ENCODE measurements at places on chromosomes 11 and 22.

DNA sequence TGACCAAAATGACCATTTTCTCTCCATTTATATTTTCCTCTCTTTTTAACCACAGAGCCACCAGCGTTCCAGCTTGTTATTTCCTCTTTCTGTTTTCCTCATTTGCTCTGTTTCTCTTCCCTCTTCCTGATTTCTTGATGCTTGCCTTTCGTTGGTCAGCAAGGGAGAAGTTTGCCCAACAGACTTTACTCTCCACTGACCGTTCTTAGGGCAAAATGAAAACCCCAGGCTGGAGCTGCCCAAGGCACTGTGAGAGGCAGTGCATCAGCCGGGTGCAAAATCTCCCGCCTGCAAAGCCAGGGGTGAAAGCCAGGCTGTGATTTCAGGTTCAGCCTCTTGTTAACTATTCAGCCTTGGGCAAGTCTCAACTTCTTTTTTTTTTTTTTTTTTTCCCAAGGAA is 26.1 kb upstream of the APLP2 start:
- DNase-seq, result no peak

DNA sequence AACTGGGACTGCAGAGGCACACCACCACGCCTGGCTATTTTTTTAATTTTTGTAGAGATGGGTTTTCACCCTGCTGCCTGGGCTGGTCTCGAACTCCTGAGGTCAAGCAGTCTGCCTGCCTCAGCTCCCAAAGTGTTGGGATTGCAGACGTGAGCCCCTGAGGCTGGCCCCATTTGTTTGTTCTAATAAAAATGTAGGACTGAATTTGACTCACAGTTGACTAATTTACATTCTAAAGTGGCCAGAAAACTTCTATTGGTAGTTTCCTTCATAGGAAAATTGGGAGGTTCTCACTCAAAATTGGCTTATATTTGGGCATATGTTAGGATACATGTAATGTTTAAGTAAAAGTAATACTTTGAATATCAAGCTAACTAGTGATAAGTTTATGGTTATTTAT is 35.0 kb downstream of the PPFIA1 start:
- no peak for DNase-seq

DNA sequence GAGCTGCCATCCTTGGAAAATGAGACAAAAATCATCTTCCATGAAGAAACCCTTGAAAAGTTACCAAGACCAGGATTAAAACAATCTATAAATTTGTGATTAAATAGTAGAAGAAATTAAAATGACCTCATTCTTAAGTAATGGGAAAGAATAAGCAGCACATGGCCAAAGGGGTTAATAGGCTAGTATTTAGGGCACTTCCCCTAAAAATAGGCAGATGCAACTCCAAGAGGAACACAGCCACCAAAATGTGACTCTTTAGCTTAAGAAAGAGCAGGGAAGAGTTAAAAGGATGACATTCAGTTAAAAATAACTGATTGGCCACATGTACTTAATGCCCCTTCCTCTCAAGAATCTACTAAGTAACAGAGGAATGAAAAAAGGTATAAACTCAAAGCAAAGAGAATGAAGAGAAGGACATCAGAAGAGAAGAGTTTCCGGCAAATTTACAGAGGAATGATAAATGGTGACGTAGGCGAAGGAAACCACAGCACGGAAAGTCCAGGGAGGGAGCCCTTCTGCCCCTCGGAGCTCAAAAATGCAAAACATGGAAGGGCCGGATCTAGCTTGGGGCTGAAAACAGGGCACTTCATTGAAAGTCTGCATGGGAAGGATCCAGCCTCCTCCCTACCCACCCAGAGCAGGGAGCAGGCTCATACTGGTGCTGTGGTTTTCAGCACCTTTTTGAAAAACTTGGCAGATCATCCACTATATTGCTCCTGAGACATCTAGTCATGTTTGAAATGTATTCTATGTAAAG is 17.8 kb downstream of the SCUBE2 start:
- no peak for DNase-seq

DNA sequence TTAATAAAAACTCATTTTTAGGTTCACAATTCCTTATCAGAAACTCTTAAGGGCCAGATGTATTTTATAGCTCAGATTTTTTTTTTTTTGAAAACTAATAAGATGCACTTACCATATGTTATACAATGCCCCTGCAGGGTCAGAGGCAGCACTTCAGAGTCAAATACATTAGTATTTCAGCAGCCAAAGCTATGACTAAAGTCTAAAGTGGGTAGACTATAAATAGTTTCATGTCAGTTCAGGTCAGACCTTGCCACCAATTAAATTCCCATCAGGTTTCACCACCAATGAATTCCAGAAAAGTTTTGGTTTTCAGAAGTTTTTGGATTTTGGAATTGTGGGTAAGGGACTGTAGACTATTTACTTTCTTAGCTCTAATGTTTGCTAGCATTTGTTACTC is 75.9 kb downstream of the FAM83F start:
- DNase-seq, result no peak

GRCh38 chr11:17256512-17256911 is 20.0 kb upstream of the NUCB2 start:
- no peak for DNase-seq

DNA sequence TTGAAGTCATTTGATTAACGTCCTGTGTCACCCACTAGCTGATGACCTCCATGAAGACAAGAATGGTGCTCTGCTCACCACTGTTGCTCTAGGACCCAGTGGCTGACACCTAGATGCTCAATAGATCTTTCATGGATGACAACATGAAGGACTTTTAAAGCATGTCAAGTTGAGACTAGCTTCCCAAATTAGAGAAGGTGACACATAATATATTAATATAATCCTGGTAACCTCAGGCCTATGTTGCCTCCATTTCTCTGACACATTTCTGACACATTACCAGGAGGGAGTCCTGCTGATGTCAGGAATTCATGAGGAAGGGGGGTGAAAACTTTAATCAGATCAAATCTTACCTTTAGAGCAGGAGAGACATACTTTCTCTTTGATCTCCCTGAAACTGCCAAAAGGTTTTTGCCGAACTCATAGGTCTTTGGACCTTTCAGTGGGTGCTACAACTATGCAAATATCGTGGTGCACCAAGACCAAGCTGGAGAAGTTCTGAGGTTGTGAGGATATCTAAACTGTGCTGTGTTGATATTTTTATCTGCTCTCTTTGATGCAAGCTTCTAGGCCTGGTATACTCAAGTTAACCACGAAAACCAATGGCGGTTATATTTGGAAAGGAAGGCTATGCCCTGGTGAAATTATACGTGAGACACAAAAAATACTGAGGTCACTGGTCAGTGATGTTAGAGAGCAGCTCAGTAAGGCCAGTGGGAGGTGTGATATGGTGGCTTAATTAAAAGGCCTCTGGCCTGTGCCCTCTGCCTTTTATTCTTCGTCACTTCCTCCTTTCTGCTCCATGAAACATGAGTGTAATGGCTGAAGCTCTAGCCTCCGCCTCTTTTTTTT is 13.2 kb upstream of the AMPD3 start:
- DNase-seq, result no peak

DNA sequence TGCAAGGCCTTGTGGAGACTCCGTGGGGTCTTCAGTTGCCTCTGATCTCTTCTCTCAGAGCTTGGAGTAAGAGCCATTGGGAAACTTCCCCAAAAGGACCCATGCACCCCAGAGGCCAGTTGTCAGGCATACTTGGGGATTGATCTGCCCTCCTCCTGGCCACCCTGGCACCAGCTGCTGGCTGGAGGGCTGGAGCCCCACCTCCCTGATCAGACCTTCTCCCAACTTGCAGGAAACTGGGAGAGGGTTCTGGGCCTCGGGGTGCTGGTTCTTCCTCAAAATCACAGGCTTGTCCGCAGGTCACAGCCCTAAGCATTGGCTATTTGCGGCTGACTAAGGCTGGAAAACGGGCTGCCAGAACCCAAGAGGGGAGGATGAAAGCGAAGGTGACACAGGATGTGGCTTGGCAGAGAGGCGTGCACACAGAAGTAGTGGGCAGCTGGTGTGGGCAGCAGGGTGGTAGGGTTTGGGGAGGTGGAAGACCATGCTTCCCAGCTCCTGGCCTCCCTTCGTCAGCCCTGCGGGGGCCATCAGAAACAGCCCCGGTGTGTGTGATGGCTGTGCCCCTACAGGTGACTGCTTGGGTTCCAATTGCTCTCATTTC is 1.3 kb upstream of the DGKZ start:
- DNase-seq, result no peak

DNA sequence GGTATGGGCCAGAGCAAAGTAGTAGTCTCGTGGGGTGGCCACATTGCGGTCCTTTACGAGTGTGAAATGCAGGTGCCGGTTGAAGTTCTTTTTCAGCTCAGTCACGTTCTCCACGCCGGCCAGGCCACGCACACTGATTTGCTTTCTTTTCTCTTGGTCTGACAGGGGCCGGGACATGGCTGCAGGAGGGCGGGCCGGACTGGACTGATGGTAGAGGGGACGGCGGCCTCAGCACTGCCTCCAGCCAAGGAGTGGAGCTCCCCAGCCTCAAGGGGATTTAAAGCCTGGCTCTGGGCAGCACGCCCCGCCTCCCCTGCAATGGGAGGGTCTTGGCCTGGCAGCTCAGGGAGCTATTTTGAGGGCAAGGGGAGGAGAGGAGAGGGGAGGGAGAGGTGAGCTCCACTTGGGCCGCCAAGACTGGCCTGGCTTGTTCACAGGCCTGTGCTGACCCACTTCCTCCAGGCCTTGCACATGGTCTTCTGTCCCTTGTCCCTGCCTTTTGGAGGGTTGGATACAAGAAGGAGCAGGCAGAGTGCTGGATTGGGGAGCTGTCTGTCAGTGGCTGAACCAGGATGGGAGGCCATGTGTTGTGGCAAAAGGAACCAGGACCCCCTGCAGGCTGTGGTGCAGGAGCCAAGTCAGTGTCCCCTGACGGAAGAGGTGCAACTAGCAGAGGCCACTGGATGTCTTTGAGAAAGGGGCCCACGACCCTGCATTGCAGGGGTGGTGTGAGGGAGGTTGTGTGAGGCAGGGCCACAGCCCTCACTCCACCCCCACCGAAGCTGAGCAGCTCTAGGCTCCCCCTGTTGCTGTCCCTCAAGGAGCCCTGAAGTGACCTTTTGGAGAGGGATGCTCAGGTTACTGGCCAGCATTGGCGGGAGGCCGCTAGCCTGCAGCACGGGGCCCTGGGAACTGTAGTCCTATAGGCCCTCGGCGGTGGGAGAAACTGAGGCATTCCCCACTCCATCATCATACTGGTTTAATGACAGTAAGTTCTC is at the start of gene PYGM:
Gene PYGM (minus strand): TSS at position 253 of the 998 bp plus-strand sequence. CDS start 76 bp downstream, at position 177.
- no peak for DNase-seq

All from NCI-H748 treated with DMSO at 0.1 percent for 48 hours (cell line).